ENCODE measurements at places on chromosomes 1 and 21. TPM values are rescaled to one million over a fixed set of nuclear protein-coding genes. Genes with fewer than 3 reads are reported as not detected.

- no peak for DNase-seq
Observed at GRCh38 chr1:56576880-56577405, 2.4 kb downstream of the PLPP3 start.

Gene ARMH1
- polyA plus RNA-seq = 5.6 TPM

Gene MROH7
- 1.9 TPM for polyA plus RNA-seq

GRCh38 chr1:159839116-159839849 is 12.6 kb downstream of the SLAMF8 start:
- DNase-seq = no peak

Gene S100PBP
- 33.5 TPM for polyA plus RNA-seq

- no peak for DNase-seq
Observed at GRCh38 chr1:38508232-38508631, 351.3 kb downstream of the RRAGC start.

GRCh38 chr1:224592636-224593582 is 23.2 kb upstream of the CNIH3 start:
- no peak for DNase-seq

Gene PTPN14
- 22.5 TPM for polyA plus RNA-seq

Gene CLDN17
- polyA plus RNA-seq = not detected

GRCh38 chr1:10514490-10515235 is 39.9 kb downstream of the PEX14 start:
- no peak for DNase-seq

Gene TBX19
- 3.2 TPM for polyA plus RNA-seq

Gene HSD3B2
- polyA plus RNA-seq = 1.4 TPM

- DNase-seq = no peak
Observed at GRCh38 chr1:178241837-178242236, 147.9 kb downstream of the RASAL2 start.

DNA sequence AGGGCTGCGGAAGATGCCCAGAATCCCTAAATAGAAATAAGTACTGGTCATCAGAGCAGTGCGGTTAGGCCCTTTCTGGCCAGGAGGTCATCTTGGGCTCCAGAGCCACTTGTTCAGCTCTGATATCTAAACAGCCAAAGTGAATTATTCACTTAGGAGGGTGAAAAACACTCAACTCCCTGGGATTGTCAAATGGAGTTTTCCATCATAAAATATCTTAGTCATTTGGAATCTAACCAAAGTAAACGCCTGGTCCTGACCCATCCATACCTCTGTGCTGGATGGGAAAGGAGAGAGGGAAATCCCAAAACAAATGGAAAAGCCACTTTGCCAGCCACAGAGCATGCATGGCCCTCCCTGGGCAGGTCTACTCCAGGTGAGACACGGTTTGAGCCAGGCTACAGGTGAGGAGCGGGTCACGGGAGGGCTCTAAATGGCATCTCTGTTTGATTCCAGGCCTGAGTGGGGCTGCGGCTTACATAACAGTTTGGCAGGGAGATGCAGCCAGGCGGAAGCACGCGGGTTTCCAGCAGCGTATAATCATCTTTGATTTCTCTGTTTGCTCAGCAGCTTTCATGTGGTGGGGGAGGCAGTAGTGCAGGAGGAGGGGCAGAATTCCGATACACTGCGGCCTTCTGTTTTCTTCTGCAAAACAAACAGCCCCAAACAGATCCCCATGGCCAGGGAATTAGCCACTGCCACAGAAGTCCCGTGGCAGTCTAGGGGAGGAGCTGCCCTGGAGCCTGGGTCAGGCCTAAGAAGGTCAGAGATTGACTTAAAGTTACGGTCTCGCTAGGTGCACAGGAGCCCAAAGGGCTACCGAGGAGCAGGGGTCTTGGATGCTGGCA is 59.1 kb upstream of the ZNF648 start:
- no peak for DNase-seq

Gene LMX1A
- polyA plus RNA-seq = not detected

Gene ZNF648
- 0.39 TPM for polyA plus RNA-seq

Gene HSPB7
- polyA plus RNA-seq = 4.2 TPM

Gene MSTO1
- polyA plus RNA-seq = 60.9 TPM

DNA sequence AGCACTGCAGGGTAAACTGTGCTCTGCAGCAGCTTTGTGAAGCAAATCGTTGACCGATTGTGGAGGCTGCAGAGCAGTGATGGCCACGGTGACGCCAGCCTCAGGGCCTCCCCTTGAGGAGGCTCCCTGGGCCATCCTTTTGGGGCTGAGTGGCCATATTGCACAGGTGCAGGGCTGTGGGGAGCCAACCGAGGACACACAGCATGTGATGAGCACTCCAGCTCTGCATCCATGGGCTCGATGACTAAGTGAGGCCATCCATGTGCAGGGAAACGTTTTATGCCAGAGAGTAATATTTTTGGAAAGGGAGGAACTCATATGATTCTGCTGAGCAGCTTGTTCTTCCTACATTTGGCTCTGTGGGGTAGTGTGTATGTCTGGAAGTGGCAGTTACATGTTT is 24.6 kb downstream of the KCNK1 start:
- no peak for DNase-seq

DNA sequence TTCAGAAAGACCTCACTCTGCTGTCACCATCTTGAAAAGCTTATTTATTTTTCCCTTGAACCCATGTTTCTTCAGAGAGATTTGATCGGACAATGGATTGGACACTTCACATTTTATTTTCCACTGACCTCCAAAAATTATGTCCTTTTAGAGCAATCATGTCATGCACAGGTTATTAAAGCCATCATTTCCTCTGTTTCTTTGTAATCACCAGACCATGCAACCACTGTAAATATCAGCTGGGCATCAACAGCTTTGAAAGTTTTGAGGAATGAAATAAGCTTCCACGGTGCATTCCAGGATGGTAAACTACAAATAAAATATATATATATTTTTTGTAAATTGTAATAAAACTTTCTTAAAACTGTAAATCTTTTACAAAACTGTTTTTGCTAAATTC is 144.1 kb upstream of the ADAMTS5 start:
- DNase-seq = no peak

- peak; percentile 9 for DNase-seq
Observed at GRCh38 chr1:114756949-114757454, 782 bp downstream of the CSDE1 start.

Gene ROR1
- polyA plus RNA-seq = 45.4 TPM

- DNase-seq = no peak
Observed at GRCh38 chr1:181772714-181773113, 288.8 kb downstream of the ZNF648 start.

- no peak for DNase-seq
Observed at GRCh38 chr1:46749921-46750404, 31.0 kb upstream of the EFCAB14 start.

GRCh38 chr1:35120458-35121133 is 41.4 kb downstream of the ZMYM1 start:
- no peak for DNase-seq

Gene SLC35A3
- polyA plus RNA-seq = 35.5 TPM

Gene LENEP
- not detected for polyA plus RNA-seq

GRCh38 chr1:184632415-184633175 is 122.1 kb downstream of the EDEM3 start:
- DNase-seq = no peak

DNA sequence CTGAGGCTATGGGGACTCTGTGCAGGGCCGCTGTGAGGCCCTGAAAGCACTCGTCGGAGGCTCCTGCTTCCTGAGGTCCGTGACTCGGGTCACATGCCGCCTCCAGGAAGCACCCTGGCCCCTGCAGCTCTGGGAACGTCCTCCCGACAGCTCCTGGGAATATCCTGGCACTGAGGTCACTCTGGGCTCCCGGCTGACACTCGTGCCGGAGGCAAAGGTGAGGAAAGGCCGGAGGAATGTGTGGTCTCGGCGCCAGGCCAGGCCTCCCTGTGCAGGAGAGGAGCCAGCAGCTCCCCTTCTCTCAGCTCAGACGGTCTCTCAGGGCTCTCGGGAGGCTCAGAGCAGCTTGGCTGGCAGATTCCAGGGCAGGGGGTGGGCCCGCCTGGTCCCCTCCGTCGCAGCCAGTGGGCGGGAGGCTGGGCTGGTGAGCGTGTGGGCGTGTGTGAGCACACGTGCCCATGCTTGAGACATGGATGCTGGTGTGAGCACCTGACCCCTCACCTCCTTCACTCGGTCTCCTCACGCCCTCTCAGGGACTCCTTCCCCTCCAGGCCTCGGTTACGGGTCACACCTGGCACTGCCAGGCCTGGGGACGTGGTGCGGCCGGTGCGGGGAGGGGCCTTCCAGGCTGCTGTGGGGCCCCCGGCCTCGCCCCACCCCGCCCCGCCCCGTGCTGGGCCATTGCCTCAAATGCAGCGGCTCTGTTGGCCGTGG is 5.5 kb upstream of the RNF223 start:
- DNase-seq = no peak

GRCh38 chr21:31678478-31678877 is 19.0 kb downstream of the SOD1 start:
- DNase-seq = no peak

DNA sequence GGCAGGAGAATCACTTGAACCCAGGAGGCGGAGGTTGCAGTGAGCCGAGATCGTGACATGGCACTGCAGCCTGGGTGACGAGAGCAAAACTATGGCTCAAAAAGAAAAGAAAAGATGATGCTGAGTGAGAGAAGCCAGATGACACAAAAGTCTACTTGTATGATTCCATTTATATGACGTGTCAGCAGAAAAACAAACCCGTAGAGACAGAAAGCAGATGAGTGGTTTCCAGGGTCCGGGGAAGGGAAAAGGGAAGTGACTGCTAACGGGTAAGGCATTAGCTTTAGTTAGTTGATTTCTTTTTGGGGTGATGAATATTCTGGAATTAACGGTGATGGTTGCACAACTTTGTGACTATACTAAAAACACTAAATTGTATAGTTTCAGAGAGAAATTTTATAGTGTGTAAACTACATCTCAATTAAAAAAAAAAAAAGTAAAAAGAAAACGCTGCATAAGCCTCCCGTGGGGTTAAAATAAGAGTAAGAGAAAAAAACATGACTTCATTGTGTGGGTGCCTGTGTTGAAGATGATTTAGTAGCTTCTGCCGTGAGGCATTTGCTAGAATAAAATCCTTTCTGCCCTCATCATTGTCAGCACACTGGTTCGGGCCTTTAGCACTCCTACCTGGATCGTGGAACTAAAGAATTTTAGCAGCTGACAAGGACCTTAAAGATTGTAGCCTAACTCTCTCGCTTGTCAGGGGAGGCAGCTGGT is 24.7 kb upstream of the ATP5PO start:
- DNase-seq = no peak

GRCh38 chr1:214449371-214449770 is 102.0 kb downstream of the PTPN14 start:
- no peak for DNase-seq

- no peak for DNase-seq
Observed at GRCh38 chr1:2480986-2481364, 4.9 kb downstream of the PLCH2 start.

DNA sequence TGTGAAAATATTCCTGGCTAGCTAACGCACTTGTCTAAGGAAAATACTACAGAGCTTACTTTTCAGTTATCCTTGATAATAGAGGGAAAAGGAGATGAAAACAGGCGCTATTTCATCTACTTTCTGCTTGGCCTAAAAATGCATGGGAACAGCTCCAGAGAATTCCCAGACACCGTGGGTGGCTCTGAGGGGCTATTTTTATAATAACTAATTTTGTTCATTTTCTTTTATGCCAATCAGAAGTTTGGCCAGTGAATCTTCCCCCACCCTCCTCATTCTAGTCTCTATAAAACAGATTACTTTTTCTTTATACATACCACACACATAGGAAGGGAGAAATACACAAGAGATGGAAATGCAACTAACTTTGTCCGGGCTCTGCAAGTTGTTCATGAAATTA is 322.9 kb downstream of the SETD4 start:
- DNase-seq = no peak

DNA sequence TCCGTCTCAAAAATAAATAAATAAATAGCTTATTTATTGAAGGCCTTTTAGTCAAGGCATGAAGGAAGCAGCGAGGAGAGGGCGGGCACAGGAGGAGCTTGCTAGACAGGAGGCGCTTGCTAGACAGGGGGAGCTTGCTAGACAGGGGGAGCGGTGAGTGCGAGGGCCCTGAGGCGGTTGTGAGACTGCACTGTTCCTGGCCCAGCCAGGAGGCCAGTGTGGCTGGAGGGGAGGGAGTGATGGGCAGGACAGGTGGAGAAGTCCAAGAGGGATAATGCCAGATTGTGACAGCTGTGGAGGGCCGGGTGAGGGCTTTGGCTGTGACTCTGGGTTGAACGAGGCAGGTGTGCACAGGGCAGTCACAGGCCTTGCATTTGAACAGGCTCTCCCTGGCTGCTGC is 18.2 kb downstream of the KIF17 start:
- DNase-seq = no peak

Gene HPCAL4
- 0.89 TPM for polyA plus RNA-seq

DNA sequence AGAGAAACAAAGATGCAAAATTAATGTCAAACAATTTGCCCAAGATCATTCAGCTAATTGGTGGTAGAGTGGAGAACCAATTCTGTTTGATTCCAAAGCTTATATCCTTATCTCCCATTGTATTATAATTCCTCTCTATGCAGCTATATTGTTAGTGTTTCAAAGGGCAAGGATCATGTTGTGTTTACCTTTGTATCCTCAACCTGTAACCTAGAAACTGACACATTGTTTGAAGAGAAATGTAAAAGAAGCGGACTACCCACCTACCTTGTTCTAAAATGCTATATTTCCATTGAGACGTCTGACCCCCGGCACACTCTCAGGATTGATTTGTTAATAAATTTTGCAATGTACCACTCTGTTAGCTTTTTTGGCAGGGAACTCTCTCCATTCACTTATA is 9.3 kb downstream of the RAVER2 start:
- DNase-seq = no peak

Gene AGMAT
- polyA plus RNA-seq = 31.0 TPM

- no peak for DNase-seq
Observed at GRCh38 chr21:15001113-15001512, 63.7 kb downstream of the NRIP1 start.

- DNase-seq = no peak
Observed at GRCh38 chr1:31460027-31460426, 47.0 kb downstream of the SERINC2 start.

Measured in left renal pelvis (tissue), 4 donors.